ENCODE measurements at places on chromosomes 16 and 17.

- no peak for DNase-seq
Observed at GRCh38 chr16:81633680-81634379, 145.3 kb upstream of the PLCG2 start.

DNA sequence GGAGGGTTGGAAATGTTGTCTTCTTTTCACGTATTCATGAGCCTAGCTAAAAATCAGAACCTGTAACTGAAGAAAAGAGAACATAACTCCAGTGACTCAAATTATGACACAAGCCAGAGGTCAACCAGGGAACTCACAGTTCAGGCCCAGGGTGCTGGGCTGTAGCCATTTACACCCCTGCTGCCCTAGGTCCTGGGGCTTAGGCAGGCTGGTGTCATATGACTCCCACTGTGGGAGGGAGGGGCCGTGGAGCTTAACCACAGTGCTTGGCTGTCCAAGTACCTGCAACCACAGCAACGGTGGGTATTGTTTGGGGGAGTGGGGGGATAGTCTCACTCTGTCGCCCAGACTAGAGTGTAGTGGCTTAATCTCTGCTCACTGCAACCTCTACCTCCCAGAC lies 71.1 kb upstream of the AMZ2 start:
- DNase-seq, result no peak

DNA sequence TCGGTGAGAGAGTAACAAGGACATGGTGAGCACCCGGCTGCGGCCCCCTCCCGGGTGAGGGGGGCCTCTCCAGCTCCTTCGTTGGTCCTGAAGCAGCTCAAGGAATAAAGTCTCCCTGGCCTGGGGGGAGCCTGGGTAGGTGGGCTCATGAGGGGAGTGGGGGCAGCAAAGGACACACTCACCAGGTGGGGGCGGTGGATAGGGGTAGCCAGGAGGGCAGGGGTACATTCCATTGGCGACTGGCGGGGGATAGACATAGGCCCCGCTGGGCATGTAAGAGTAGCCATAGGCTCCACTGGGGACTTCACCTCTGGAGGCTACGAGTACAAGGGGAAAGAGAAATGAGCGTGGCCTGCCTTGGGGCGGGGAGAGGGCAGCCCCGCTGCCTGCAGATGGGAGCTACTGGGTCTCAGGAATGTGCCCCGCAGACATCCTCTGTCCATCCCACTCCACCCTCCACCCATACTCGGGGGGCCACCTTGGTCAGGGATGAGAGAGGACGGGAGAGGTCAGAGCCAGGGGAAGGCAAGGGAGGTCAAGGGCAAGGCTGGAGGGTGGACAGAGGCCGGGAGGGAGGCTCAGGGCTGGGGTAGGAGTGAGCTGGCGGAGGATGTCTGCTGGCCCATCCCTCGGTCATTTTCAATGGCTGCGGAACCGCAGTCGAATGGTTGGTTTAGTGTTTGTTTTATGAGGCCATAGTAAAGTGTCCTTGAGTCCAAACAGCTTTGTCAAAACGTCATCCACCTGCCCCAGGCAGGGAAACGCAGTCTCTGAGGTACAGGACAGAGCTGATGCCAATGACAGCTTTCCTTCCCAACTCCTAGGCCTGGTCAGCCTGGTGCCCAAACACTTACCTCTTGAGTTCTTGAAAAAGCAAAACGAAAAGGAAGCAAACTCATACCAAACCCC lies 3.7 kb upstream of the UNC13D start:
- no peak for DNase-seq

DNA sequence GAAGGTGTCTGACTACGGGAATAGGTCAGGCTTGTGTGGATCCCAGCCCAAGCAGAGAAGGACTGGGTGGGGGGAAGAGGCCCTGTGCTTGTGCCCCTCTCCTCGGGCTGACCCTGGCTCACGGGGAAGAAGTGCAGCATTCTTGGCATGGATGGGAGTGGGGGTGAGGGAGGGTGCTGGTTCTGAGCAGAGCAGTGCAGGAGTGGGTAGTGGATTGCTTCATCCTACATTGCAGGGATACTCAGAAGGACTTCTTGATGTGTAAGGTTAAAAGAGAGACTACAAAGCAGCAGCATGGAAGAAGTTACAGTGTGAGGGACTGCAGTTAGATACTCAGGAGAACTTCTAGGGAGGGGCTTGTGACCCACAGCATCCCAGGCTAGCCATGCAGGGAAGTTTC lies 2.1 kb downstream of the ARHGAP23 start:
- DNase-seq, result no peak

GRCh38 chr16:89102041-89102471 lies 8.4 kb downstream of the ACSF3 start:
- no peak for DNase-seq

GRCh38 chr17:66943484-66943883 lies 21.0 kb upstream of the CACNG4 start:
- no peak for DNase-seq

DNA sequence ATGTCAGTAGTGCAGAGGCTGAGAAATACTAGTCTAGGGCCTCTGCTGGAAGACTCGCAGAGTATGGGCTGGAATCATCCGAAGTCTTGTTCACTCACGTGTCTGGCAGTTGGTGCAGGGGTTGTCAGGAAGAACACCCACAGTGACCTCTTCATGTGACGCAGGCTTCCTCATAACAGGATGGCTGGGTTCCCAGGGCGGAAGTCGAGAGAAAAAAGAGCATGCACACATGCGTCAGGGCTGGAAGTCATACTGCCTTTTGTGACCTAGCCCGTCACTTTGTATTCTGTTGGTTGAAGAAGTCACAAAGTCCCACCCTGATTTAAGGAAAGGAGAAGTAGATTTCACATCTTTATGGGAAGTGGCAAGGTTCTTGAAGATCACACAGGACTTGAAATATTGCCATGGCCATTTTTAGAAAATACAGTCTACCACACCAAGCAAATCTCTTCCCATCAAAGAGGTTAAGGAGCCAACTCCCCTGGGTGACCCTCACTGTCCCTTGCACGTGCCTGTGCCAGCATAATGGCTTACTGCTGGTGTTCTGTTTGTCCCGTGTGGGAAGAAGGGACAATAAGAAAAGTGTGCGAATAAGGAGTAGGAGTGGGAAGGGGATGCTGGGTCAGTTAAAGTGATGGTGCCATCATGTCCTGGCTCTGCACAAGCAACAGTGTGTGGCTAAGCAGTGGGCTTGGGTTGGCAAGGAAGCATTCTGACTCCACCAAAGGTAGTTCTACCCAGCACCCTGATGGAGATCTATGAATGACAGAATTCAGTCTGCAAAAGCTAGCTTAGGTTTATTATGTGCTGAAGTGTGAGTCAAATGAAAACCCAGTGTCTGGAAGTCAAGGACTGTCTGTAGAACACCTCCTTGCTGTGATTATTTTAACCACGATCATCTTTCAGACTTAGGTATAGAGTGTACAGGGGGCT lies 28.1 kb downstream of the HEATR3 start:
- peak; percentile 43 for DNase-seq
